ENCODE measurements at places on chromosomes 2 and 18.

- DNase-seq: no peak
These were observed 45.5 kb upstream of the ZSWIM2 start for GRCh38 chr2:186894478-186894877.

GRCh38 chr2:7655629-7656028 is 738.4 kb downstream of the RNF144A start:
- DNase-seq: no peak

- no peak for DNase-seq
These were observed 2.7 kb downstream of the EPHA4 start for GRCh38 chr2:221569425-221569845.

DNA sequence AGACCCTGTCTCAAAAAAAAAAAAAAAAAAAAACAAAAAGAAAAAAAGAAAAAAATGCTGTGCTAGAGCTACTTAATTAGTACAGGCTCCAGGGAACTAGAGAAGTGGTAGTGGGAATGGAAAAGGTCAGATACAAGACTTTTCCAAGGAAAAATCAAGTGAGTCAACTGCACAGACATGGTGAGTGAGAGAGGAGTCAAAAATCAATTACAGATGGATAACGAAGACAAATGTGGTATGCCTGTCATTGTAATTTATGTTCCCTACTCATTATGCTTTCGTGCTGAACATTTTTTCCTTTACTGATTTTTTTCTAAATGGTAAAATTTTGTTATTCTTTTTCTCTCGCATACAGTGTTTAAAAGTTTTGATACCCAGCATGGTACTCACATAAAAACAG is 111.5 kb downstream of the MDH1 start:
- no peak for DNase-seq

DNA sequence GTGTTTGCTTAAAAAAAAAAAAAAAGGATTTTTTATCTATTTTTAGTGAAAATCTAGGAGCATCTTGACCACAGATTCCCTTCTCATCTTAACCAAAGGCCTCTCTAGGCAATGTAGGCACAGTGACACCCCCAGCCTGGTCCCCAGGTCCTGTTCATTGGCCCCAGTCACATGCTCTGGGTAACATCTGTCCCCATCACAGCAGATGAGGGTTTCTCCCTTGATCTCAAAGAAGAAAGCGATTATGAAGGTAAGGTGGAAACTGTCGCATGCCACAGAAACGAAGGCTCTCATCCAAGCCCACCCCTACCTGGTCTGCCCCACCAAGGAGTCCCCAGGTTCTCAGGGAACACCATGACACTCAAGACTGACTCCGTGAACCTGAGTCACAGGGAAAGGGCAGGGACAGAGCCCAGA is 4.7 kb downstream of the HS6ST1 start:
- peak; percentile 22 for DNase-seq

- no peak for DNase-seq
These were observed 95.9 kb upstream of the CELF4 start for GRCh38 chr18:37661478-37661877.

DNA sequence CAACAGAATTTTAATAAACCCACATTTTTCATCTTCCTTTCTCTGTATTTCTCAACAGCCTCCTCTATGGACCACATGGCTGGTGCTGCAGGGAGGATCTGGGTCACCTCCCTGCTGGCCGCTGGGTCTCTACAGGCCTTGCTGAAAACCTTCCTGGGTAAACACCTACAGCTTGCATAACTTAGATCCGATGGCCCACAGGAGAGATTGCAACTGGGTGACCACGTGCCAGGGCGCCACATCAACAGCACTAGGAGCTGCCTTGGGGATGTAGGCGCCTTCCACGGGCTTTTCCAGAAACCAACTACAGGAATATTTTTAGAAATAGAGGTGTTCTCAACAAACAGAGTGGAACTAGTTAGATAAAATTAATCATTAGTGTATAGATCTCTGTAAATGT is 19.4 kb downstream of the TMEM18 start:
- no peak for DNase-seq

DNA sequence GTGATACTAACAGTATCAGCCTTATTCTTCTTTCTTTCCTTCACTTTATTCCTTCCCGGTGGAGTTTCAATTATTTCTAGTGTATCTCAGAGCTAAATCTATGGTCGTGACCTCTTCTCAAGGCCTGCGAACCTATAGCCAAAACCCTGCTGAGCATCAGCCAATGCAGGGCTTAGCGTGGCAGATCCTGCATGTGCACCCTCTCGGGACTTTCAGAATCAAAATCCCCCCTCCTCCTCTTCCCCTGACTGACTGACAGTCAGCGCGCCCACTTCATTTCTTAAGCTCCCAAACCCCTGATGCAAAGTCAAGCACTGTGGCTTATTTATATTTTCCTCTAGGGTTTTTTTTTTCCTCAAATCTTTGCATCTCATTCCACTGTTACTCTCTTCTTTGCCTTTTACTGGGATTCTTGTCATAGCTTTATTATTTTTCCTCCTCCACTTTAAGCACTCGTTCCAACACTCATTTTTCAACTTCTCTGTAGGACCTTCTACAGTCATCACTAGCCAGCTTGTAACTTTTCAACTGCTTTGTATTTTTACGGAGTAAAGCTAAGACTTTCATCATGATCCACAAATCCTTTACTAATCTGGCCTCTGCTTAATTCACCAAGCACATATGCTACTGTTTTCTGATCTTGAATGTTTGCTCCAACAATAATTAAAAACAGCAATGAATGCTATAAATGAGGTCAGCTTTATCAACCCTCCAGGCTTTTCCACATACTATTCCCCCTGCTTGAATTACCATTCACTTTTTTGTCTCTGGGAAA is 896.5 kb upstream of the PIK3C3 start:
- no peak for DNase-seq

DNA sequence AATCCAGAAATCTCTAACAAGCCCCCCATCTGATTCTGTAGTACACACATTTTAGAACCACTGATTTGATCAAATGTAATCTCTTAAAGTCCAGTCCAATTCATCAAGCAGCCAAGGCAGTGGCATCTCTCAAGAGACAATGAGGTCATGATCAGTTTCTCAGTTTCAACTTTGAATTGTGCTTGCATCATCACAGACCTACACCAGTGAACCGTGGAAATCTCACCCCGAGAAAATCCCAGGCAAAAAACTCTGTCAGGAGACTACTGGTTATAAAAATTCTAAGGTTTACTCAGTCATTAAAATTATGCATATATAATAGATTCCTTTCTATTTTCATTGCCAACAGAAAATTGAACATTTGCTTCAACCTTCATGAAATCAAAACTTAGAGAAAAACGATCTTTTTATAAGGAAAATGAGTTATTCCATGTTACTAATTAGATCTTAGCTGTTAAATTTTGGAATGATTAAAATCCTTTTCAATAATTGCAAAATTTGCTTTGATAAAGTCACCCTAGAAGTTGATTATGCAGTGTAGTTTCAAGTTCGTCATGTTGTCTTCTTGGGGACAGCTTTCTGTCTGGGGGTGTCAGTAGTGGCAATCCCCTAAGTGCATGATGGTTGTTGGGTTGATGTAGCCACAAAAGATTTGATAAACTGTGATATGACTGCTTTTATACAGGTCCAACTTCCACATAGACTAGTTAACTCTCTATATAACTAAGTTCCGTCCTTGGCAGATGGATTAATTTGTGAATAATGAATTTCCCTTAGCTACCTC is 235.0 kb downstream of the CAMKMT start:
- no peak for DNase-seq

DNA sequence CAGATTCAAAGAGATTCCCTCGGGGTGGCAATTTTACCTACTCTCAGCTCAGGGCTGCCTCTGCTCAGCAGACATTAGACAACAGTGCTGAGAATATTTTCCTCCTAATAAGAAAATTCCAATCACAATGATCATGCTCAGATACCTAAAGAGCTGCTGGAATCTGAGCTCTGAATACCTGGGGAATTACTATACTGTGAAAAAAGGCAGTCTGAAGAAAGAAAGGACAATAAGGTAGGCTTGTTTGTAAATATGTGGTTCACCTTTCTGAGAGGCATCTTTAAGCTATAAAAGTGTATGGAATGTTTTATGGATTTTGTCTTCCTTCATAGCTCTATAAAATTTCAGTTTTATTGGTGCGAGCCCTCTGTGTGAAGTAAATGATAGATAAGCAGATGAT is 34.2 kb upstream of the FAM98A start:
- no peak for DNase-seq

GRCh38 chr2:230680463-230681170 is 32.0 kb upstream of the CAB39 start:
- no peak for DNase-seq

DNA sequence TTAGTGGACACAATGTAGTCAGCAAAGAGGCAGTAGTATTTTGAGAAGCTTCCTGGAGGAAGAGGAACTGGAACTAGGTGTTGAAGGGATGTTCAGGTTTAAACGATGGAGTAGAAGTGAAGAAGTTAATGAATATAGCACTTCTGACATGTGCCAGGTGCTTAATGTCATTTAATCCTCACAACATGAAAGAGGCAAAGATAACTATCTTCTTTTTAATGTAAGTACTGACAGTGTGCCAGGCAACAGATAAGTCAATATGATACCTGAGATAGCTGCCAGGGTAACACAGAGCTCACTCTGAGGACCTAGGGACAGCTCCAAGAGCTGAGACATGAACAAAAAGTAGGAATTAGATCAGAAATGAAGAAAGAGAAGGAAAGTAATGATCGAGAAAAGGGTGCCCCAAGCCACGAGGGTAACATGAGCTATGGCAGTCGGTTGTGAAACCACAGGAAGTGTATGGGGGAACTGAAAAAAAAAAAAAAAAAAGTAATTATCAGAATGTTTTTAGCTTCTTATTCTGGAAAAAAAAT is 140.7 kb downstream of the RNF144A start:
- DNase-seq: no peak

- DNase-seq: no peak
These were observed 9.5 kb upstream of the NGEF start for GRCh38 chr2:233022561-233022960.

GRCh38 chr2:109254174-109254904 is 125.3 kb downstream of the SH3RF3 start:
- no peak for DNase-seq

- DNase-seq: no peak
These were observed 5.9 kb upstream of the RPL37A start for GRCh38 chr2:216492597-216493333.

GRCh38 chr2:71801556-71801955 is 346.1 kb downstream of the CYP26B1 start:
- no peak for DNase-seq

- DNase-seq: no peak
These were observed 66.6 kb downstream of the MYL12B start for GRCh38 chr18:3328532-3328931.
